Tongue (tissue), 3 donors: ENCODE measurements at places on chromosomes 1 and 21. TPM values are rescaled to one million over a fixed set of nuclear protein-coding genes. Genes with fewer than 3 reads are reported as not detected.

DNA sequence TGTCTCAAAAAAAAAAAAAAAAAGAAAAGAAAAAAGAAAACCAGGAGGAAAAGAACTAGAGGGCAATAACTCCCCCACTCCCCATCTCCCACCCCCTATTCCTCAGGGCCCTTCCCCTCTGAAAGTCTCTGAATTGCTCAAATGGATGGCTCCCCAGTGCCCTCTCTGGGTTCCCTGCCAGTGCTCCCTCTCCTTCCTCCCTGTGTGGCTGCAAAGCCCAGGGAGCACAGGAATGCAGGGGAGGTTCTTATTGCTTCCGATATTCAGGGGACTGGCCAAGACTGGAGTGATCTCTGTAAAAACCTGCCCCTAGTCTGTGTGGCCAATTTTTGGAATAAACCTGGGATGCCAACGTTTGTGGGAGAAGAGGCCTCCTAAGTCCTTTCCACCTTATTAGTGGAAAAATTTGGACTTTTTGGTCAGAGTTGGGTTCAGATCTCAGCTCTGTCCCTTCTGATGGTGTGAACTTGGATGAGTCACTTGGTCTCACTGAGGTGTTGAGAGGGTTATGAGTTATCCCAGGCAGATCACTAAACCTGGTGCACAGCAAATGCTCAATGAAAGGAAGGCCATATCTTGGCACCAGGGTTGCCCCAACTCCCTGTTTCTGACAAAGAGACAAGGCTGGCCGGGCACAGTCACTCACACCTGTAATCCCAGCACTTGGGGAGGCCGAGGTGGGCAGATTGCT lies 13.4 kb upstream of the ARHGEF10L start:
- DNase-seq, result no peak

Gene PLA2G2F
- total RNA-seq, result not detected

Gene CDA
- not detected for total RNA-seq

DNA sequence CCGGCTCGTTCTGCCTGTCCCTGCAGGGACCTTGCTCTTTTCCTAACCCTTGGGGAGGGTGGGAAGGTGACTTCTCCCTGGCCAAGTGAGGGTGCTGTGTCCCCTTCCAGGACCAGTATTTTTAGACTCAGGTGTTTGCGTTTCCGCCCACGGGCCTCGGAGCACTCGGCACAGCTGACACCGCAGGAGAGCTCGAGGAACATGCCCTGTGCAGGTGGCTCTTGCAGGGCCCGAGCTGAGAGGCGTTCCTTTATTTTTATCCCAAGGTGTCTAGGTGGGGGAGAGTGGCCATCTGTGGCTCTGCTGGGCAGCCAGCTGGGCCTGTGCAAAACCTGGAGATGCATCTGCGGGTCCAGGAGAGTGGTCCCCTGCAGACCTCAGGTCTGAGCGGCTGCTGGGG lies 16.0 kb downstream of the PLCH2 start:
- DNase-seq, result no peak

DNA sequence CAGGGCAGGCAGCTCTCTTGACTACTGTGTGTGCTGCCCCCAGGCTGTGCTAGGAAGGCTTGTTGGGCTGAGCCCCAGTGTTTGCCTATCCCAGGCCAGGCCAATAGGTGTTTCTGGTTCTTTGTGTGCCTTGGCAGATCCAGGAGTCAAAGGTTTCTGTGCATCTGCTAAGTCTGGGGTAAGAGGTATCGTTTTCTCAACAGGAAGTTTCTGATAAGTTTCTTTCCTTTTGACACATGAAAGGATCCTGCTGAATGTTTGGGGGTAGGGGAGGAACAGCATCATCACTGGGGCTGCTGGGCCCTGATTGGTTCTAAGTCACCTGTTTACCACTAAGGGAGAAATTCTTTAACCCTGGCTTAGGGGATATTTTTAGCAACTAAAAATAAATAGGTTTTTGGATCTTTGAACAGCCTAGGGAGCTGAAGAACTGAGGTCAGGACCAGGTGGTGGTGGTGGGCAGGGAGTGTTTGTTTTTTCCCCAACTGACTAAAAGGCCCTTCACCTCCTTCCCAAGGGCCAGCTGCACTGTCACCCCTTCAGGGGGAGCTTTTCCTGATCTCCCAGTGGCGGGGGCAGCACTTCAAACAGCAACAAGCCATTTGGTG lies 85.1 kb downstream of the KCNN3 start:
- no peak for DNase-seq

Gene TNFRSF9
- total RNA-seq, result not detected

Gene PLPPR5
- total RNA-seq, result 2.2 TPM

Gene RAVER2
- total RNA-seq, result 28.3 TPM

DNA sequence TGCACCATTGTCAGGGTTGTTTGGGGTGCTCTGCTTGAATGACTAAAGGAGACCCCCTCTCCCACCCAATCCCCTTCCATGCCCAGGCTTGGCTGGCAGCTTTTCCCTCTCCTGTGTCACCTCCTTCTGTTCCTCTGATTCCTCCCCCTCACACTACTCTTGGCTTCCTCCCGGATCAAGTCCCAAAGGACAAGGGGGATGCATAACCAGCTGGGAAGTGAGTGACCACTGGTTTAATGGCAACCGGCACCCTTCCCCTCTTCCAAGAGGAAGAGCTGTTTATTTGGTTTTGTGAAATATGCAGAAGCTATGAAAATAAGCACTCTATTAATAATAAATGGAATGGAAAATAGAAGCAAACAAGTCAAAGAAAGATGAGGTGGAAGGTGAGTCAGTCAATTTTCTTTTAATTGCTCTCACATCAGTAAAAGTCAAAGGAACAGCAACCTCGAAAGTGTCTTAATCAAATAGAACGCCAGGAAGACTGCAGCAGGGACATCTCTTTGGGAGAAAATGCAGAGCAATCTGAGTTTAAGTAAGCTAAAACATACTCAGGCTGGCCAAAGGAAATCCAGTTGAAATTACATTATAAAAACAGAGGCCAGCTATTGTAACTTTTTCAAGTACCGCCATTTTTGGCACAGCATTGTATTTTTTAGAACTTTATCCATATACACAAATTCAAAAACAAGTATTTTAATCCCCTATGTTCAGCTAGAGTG lies 322.5 kb downstream of the SIPA1L2 start:
- no peak for DNase-seq

DNA sequence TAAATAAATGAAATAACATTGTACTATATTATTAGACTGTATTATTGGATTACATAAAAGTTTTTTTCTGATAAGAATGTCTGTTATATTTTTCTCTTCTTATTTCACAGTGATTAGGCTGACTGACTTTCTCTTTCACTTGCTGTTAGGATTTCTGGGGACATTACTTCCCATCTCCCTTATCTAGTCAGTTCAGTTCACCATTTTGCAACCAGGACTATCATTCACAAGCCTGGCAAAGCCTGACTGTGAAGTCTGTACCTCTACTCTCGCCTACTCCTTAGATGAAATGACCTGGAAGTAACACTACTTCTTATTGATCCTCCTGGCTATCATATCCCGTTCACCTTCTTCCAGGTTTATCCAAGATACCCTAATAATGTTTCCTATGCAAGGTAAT lies 676.6 kb downstream of the USP25 start:
- no peak for DNase-seq

DNA sequence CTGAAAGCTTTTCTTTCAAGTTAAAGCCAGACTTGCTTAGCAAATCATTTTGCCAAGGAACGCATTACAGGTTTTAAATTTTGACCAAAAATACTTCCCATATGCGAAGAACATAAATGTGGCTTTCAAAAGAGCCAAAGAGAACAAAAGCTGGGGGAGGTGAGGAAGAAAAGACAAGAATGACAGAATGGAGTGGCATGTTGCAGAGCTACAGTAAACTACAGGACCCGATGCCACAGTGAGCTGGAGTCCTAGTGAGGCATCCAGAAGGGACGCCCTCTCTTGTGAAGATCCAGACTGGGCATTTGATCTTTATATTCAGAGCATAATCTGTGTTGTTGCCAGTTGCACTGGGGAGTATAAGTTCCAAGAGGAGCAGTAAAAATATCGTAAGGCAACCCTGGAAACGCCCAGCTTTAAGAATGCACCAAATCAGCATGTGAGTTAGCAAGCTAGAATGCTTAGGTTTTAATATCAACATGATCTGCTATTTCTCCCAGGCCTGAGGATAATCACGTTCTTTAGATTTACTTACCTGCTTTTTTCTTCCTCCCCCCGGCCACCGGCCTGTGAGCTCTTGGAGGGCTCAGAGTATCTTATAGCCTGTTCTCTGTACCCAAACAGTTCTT lies 48.4 kb upstream of the HOOK1 start:
- no peak for DNase-seq
